ENCODE measurements at places on chromosomes 5 and 9.

DNA sequence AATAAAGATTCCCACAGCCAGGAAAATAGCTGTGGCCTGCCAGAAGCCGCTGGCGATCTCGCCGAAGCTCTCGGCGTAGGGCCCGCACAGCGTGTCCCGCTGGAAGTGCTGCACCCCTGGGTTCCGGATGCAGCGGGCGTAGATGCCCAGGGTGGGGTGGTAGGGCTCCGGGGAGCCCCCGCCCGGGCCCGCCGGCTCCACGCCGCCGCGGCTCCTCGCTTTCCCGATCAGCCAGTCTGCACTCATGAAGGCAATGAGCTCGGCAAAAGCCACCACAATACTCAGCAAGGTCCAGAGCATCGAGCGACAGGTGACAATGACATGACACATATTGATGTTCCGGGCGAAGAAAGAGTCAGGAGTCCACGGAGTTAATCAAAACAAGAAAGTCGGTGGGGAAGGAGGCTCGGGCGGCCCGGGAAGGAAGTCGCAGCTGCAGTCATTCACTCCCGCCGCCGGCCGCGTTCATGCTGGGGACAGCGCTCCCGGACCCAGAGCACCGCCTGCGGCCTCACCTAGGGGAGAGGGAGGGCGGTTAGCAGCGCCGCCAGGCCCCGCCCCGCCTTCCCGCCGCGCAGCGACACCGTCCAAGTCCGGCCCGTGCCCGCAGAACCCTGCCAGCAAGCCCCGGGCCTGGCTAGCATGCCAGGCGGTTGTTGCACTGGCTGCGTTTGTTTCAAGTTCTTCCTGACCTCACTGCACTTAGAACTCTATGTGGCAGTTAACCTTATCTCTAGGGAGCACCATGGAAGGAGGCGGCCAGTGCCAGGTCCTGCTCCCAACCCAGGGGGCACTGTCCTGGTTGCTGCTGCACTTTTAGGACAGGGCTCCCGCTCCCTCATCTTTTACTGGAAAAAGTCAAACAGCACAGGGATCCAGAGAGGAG lies 138.4 kb downstream of the LHFPL2 start:
- peak overlapping the region; percentile 62 for H3K27ac ChIP-seq
- no peaks in the 10 kb centered on the region for H3K36me3 ChIP-seq
- DNase-seq: peak; percentile 72

GRCh38 chr5:39475881-39476842 lies 51.4 kb upstream of the DAB2 start:
- peaks cover 26% of the 10 kb centered on the region for H3K4me1 ChIP-seq
- H3K4me3 ChIP-seq: no peak overlapping the region
- DNase-seq: peak; percentile 39
- no peaks in the 10 kb centered on the region for H3K27me3 ChIP-seq

GRCh38 chr5:132750471-132751230 lies 3.4 kb downstream of the CCNI2 start:
- no peaks in the 10 kb centered on the region for H3K27me3 ChIP-seq
- peaks cover 2% of the 10 kb centered on the region for H3K36me3 ChIP-seq
- no peaks in the 10 kb centered on the region for H3K4me1 ChIP-seq
- no peak for DNase-seq
- H3K27ac ChIP-seq: no peak overlapping the region
- H3K4me3 ChIP-seq: no peak overlapping the region

DNA sequence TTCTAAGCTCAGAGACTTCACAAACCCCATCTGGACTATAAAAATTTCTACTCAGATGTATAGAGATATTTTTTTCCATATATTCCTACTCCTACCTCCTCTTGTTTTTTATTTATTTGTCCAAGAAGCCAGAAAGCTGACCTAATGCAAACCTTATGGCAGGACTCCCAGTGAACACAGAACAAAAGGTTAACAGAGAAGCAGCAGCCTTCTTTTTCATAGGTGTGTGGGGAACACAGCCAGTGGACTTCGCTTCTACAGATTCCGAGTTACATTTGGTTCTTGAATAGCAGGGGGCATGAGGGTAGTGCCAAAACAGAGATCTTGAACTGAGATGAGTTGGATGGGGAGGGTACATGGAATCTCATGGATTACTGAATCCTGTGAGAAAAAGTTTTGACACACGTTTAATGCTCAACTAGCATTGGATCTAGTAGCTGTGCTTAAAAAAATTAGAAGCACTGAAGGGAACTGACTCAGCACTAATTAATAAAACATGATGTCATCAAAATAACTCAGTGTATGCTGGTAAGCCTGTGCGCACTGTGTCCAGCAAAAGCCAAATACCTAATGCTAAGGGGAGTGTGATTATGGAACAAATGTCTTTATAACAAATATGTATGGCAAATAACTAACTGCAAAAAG lies 240.1 kb downstream of the GABRB2 start:
- no peak overlapping the region for H3K27ac ChIP-seq
- no peak for DNase-seq
- no peaks in the 10 kb centered on the region for H3K36me3 ChIP-seq
- no peak overlapping the region for H3K4me3 ChIP-seq

- H3K27ac ChIP-seq: no peak overlapping the region
- no peaks in the 10 kb centered on the region for H3K27me3 ChIP-seq
- H3K4me1 ChIP-seq: peaks cover 11% of the 10 kb centered on the region
- no peaks in the 10 kb centered on the region for H3K36me3 ChIP-seq
- H3K4me3 ChIP-seq: no peak overlapping the region
Observed at GRCh38 chr5:111636736-111637135, 120.3 kb downstream of the NREP start.

- DNase-seq: no peak
- H3K4me3 ChIP-seq: no peak overlapping the region
- H3K4me1 ChIP-seq: no peaks in the 10 kb centered on the region
- H3K27ac ChIP-seq: no peak overlapping the region
- no peaks in the 10 kb centered on the region for H3K27me3 ChIP-seq
Observed at GRCh38 chr5:83026930-83027687, 50.1 kb downstream of the TMEM167A start.

DNA sequence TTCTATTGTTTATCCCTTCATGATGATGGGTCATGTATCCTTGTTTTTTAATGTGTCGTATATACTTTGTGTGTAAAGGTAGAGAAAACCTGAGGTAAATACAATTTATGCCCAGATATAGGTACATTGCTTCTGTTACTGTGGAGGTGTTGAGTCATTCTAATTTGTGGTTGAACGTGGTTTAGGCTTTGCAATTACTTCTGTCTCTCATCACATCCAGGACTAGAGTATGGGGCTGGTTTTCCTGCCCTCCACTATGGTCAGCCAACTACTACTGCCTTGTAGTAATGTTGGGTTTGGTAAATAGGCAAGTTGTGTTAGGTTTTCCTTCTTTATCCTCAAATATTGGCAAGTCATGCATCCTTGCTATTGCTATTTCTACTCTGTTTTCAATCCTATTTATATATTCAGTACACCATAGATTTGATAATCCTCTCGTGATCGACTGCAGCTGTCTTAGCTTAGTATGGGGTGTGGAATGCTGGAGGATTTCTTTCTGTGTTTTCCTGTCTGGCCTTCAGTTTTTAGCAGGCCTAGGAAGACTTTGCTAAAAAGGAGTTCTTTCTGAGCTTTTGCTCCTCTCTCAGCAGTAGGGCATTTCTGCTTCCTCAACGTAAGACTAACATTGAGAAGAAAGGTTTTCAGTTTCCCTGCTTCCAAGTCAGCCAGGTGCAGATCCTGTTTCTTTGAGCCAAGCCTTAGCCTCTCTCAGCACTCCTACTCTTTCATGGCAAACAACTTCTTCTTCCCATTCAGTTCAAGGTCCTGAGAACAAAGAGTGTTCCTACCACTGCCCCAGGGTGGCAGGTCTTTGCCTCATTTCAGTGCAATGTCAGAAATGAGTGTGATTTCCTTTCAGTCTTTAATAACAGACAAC lies 844.4 kb upstream of the CDH18 start:
- no peaks in the 10 kb centered on the region for H3K27me3 ChIP-seq
- no peak overlapping the region for H3K27ac ChIP-seq
- no peaks in the 10 kb centered on the region for H3K4me1 ChIP-seq
- no peak for DNase-seq

DNA sequence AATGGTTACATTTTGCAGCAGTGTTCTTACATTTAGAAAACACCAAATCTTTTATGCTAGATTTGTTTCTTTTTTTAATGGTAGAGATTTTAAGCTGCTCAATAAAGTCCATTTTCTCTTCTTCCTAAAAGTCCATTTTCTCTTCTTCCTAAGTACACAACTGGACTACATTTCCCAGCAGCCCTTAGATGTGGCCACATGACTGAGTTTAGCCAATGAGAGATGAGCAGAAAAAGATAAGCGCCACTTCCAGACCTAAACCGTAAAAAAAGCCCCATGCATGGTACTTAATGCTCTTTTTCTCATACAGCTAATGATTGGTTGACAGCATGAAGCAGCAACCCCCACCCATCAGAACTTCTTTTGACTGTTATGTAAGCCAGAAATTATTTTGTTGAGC lies 206.7 kb downstream of the FAM114A2 start:
- H3K4me3 ChIP-seq: no peak overlapping the region
- no peaks in the 10 kb centered on the region for H3K36me3 ChIP-seq
- no peaks in the 10 kb centered on the region for H3K27me3 ChIP-seq
- no peaks in the 10 kb centered on the region for H3K4me1 ChIP-seq
- DNase-seq: peak; percentile 37

DNA sequence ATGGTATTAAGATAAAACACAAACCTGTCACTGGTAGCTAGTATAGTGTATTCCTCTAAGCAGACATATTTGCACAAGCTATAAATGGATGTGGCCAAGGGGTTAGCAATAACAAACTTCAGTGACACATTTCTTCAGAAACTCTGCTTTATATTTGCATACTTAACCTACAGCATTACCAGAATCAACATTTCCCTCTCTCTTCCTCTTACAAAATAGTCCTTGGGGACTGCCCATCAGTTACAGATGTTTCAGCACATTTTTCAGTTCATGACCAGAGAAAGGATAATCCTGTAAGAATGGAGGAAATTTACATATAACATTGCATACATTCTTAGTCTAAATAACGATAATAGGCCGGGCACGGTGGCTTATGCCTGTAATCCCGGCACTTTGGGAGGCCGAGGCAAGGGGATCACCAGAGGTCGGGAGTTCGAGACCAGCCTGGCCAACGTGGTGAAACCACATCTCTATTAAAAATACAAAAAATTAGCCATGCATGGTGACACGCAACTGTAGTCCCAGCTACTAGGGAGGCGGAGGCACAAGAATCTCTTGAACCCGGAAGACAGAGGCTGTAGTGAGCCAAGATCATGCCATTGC lies 25.3 kb upstream of the SLC1A1 start:
- no peak overlapping the region for H3K27ac ChIP-seq
- no peaks in the 10 kb centered on the region for H3K27me3 ChIP-seq
- DNase-seq: no peak
- no peaks in the 10 kb centered on the region for H3K4me1 ChIP-seq
- no peaks in the 10 kb centered on the region for H3K36me3 ChIP-seq

All from lung (tissue), 17 donors.